NCI-H1048 (cell line): ENCODE measurements at places on chromosomes 16 and 17.

DNA sequence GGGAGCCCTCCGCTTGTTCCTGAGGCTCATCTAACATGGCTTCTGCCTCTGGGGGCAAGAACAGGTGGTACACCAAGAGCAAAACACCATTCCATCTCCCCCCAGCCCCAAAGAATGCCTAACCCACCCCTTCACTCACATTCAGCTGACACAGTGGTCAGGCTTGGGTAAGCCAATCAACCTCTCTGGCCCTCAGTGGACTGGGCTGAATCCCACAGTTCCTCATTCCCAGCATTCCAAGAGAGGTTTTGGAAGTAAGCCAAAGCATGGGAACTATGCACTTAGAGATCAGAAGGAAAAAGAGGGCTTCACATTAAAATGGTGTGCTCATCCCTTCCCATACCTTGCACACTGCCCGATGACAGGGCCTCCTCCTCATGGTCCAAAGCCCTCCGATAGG, 7.8 kb downstream of the PIGS start:
- no peak for DNase-seq

GRCh38 chr16:85028685-85029407, 1.3 kb downstream of the KIAA0513 start:
- DNase-seq = no peak

DNA sequence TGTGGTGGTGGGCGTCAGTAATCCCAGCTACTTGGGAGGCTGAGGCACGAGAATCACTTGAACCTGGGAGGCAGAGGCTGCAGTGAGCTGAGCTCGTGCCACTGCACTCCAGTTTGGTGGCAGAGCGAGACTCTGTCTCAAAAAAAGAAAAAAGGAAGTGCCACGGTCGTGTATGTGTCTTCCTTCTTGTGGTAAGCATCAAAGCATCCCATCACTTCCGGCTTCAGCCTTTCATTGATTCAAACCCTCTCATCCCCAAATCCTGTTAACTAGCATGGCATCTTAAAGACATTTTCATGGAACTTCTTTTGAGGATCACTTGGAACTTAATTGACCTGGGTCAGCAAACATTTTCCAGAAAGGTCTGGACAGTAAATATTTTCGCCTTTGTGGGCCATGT, 126.2 kb downstream of the CPPED1 start:
- DNase-seq = no peak

GRCh38 chr17:80938556-80938955, 53.1 kb upstream of the CHMP6 start:
- no peak for DNase-seq

- DNase-seq = no peak
These were observed 30.1 kb downstream of the PGS1 start for GRCh38 chr17:78408476-78409050.

DNA sequence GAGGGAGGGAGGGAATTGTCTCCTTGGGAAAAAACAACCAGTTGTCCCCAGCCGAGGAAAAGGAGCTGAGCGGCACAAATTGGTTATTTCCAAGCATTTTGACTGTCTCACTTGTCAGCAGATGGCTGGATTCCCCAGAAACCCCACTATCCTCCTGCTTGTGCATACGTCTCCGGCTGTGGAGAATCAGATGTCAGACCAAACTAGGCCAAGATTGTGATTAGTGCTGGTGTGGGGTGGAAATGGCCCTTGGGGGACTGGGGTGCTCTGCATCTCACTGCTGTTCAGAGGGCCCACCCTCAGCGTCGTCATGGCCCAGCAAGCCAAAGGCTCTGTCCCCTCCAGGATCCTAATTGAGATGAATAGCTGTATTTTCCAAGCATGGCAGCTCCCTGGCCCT, 131.7 kb upstream of the HSBP1 start:
- no peak for DNase-seq

- no peak for DNase-seq
These were observed 5.0 kb upstream of the MYL4 start for GRCh38 chr17:47203984-47204721.

- DNase-seq = no peak
These were observed 216.7 kb downstream of the C16orf95 start for GRCh38 chr16:87100306-87101058.

GRCh38 chr16:25135254-25135878, 23.8 kb downstream of the LCMT1 start:
- no peak for DNase-seq

- no peak for DNase-seq
These were observed 4.5 kb downstream of the ATMIN start for GRCh38 chr16:81040131-81040530.

GRCh38 chr17:57665696-57666095, 79.4 kb downstream of the CCDC182 start:
- no peak for DNase-seq

GRCh38 chr16:75620326-75621169, 2.5 kb downstream of the ADAT1 start:
- no peak for DNase-seq

GRCh38 chr16:27311448-27311830, 2.3 kb upstream of the IL4R start:
- no peak for DNase-seq

- DNase-seq = no peak
These were observed 15.5 kb upstream of the SALL1 start for GRCh38 chr16:51166541-51166940.
